Activated naive CD4-positive, alpha-beta T cell treated with anti-CD3 and anti-CD28 coated beads for 36 hours (primary cell): ENCODE measurements at places on chromosomes 2 and 18.

DNA sequence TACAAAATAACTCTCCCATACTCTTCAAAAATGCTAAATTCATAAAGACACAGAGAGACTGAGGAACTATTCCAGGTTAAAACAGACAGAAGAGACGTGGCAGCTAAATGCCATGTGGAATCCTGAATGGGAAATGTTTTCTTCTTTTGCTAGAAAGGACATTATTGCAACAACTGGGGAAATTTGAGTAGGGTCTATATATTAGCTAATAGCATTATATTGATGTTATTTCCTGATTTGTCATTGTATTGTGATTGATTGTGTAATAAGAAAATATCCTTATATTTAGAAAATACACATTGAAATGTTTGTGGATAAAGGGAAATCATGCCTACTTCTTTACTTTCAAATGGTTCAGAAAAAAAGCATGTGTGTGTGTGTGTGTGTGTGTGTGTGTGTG lies 23.4 kb downstream of the PSTPIP2 start:
- no peak for DNase-seq
- peaks cover 30% of the 10 kb centered on the region for H3K4me1 ChIP-seq
- no peaks in the 10 kb centered on the region for H3K27me3 ChIP-seq
- no peak overlapping the region for H3K27ac ChIP-seq
- H3K4me3 ChIP-seq, result no peak overlapping the region

DNA sequence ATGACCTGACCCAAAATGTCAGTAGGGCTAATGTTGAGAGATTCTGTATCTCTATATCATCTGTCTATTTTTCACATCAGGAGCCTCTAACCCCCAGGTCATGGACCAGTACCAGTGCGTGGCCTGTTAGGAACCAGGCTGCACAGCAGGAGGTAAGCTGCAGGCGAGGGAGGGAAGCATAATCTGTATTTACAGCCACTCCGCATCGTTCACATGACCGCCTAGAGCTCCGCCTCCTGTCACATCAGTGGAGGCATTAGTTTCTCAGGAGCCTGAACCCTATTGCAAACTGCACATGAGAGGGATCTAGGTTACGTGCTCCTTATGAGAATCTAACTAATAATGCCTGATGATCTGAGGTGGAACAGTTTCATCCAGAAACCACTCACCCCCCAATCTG lies 180.6 kb downstream of the RDH14 start:
- H3K4me3 ChIP-seq, result no peak overlapping the region
- no peaks in the 10 kb centered on the region for H3K36me3 ChIP-seq
- peaks cover 9% of the 10 kb centered on the region for H3K27me3 ChIP-seq
- H3K27ac ChIP-seq, result no peak overlapping the region
- no peaks in the 10 kb centered on the region for H3K4me1 ChIP-seq

DNA sequence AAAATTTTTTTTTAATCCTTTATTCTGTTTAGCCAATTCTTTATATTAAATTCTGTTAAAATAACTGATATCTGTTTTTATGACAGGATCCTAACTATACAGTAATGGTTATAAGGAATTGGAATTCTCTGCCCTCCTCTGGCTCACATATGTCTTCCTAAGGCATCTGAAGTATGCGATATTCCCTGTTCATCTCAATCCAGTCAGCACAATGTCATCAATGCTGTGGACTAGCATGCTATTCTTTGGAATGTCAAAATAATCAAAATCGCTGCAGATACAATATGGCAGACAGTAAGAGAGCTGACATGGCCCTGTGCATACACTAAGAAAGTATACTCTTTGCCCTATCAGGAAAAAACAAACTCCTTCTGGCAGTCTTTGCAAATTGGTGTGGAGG lies 107.6 kb downstream of the AP1S3 start:
- H3K27ac ChIP-seq, result no peak overlapping the region
- peaks cover 3% of the 10 kb centered on the region for H3K27me3 ChIP-seq
- DNase-seq, result no peak
- H3K4me1 ChIP-seq, result no peaks in the 10 kb centered on the region

GRCh38 chr2:133886735-133887675 lies 318.7 kb upstream of the NCKAP5 start:
- no peaks in the 10 kb centered on the region for H3K4me1 ChIP-seq
- peaks cover 5% of the 10 kb centered on the region for H3K27me3 ChIP-seq
- no peaks in the 10 kb centered on the region for H3K36me3 ChIP-seq
- H3K27ac ChIP-seq, result no peak overlapping the region
- no peak overlapping the region for H3K4me3 ChIP-seq

GRCh38 chr2:26971911-26972786 lies 1.7 kb downstream of the MAPRE3 start:
- H3K27me3 ChIP-seq, result peaks cover 3% of the 10 kb centered on the region
- no peaks in the 10 kb centered on the region for H3K36me3 ChIP-seq
- peaks cover 19% of the 10 kb centered on the region for H3K4me1 ChIP-seq
- H3K4me3 ChIP-seq, result no peak overlapping the region
- DNase-seq, result no peak

DNA sequence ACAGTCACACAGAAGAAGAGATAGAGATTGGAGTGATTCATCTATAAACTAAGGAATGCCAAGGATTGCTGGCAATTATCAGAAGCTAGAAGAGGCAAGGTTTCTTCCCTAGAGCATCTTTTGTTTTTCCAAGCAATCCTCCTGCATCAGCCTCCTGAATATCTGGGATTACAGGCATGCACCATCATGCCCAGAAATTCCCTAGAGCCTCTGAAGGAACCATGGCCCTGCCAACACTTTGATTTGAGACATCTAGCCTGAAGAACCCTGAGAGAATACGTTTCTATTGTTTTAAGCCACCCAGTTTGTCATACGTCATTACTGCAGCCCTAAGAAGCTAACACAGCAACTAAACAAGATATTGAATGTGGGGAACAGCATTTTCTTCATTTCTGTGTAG lies 525.0 kb downstream of the ERBB4 start:
- no peaks in the 10 kb centered on the region for H3K27me3 ChIP-seq
- no peak overlapping the region for H3K4me3 ChIP-seq
- H3K4me1 ChIP-seq, result no peaks in the 10 kb centered on the region
- DNase-seq, result no peak
- H3K36me3 ChIP-seq, result no peaks in the 10 kb centered on the region
